ENCODE measurements at places on chromosomes 7 and 10. TPM values are rescaled to one million over a fixed set of nuclear protein-coding genes. Genes with fewer than 3 reads are reported as not detected.

DNA sequence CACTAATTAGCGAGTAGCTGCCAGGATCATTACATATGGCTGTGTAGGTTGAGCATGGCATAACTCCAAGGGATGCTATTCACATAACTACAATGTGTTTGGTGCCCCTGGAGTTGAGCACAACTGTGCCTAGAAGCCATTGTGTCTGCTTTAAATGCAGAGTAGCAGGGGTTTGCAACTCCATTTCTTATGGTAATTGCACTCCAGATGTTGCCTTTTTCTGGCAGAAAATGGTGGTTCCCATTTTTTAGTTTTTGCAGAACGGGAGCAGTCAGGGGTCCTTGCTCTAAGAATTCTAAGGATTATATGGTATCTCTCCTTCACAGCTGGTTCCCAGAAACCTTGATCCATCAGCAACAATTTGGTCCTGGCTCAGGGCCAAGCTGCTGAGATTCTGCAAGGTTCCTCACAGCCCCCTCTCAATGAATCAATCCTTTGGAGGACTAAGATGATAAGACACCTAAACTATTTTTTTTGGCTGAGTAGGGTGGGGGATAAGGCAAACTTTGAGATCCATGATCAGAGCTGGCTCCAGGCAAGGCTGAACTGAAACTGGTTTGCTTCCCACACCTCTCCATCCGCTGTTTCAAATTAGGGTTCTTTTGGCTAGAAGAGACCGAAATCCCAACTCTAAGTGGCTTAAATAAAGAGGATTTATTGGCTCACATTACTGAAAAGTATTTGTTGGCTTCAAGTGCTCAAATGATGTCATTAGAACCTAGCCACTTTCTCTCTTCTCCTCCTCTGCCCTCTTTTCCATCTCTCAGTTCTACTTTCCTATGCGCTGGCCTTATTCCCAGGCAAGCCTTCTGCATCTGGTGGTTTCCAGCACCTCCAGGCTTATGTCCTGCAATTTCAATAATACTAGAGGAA is 97.5 kb upstream of the CCDC6 start:
- no peak for DNase-seq

GRCh38 chr7:48387932-48388331 is 216.7 kb downstream of the ABCA13 start:
- no peak for DNase-seq

- DNase-seq, result no peak
These were observed 75.9 kb upstream of the ZNF746 start for GRCh38 chr7:149573519-149573918.

DNA sequence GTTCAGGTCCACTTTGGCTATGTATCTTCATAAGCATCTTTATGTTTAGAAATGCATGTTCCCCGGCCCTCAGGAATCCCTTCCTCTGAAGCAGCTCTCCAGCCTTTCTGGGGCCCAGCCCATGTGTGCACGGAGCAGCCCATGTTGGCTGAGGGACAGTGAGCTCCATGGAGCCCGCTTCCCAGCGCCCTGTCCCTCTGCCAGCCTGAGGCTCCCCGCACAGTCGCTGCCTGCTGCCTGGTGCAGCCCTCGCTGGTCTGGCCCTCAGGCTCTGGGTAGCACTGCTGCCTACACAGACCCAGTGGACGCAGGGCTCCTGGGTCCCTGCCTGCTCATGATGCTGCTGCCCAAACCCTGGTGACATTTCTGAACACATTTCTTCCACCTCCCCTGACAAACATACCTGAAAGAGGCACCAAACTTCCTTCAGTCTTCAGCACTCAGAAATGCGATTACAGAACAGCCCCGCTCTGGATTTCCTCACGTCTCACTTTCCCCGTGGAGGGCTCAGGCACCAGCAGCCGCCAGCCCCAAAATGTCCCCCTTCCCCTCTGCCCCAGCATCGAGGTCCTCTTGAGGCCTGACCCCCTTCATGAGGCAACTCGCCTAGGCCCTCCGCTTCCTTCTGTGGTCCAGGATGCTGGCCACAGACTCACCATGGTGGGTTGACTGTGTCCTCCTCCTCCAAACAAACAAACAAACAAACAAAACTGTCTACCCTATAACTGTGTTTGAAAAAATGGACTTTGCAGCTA is 5.0 kb upstream of the TCERG1L start:
- no peak for DNase-seq

GRCh38 chr7:84455788-84456187 is 261.2 kb upstream of the SEMA3A start:
- no peak for DNase-seq

DNA sequence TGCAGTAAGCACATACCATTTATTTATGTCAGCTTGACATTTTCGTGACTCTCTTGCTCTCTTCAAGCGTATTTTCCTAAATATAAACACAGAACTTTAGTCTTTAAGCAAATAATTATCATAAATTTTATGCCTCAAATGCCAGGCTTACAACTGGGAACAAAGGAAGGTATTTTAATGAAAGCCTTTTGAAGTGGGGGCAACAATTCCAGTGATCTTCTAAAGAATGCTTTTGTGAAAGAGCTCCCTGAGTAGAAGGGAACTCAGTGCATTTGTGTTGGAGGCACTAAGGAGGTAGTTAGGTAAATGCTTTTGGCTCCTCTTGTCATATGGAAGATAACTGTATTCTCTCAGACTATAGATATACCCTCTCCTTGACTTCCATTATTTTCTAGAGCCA is 104.9 kb downstream of the VPS50 start:
- no peak for DNase-seq

- no peak for DNase-seq
These were observed 148.5 kb downstream of the WDR37 start for GRCh38 chr10:1204434-1205326.

DNA sequence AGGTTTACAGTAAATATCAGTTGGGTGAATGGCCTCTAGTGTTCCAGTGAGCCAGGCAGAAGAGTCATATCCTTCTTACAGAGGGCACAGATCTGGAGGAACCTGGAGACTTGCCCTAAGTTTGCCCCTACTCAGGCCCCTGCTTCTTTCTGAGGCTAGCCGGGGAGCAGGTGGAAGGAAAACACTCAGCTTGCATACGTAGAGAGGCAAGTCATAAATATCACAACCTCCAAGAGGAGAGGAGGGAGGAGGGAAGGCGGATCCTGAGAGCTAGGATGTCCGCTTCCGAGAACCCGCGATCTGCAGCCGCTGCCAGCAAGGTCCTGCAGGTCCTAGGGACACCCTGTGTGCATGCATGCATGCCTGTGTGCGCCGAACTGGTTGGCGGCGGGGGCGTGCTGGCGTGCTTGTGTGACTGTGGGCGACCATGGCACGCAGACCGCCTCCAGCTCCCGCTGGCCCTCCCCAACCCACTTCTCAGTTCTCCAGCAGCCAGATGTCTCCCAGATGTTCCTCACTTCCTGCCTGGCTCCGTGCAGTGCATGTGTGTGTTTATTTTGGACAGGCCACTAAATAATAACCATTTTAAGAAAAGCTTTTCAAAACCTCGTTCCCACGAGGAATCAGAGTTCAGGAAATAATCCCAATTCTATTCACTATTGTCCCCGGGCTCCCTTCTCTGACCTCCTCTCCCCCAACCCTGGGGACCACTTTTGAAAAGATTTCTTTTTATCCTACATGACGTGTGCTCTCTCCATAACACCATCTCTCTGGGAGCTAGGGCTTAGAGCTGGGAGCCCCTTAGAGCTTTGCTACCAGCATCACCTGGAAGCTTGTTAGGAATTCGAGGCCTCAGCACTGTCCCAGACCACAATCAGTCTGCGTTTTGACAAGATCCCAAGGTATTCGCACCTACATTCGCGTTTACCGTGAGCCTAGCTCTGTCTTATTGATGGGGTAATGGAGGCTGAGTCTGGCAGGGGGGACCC is 32.4 kb downstream of the UNC5B start:
- peak; percentile 77 for DNase-seq

DNA sequence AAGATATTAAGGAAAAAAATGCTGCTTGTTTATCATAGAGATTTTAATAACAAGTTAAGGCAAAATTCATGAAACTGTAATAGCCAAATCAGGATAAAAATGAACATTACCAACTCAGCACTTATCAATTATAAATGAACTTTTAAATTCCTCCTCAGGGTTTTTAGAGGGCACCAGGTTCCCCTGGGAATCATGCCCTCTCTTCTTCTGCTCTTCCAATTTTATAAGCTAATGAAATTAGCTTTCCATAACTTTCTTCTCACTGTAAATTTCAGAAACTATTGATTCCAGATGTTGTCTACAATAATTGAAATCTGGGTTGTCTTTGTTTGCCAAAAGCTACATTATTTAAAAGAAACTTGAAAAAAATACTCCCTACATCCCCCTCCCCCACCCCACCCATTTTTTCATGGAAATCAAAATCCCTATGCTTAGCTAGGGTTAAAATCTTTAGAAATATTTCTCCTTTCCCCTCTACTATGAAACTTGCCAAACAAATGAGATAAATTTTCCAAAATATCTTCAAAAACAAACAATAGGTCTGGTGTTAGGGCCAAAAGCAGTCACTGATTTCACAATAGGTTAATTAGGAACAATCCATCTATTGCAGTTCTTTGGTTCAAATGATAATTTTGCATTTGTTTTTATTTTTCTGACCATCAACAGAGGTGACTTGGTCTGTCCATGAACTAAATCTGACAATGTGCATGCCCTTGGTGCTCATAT is 187.7 kb downstream of the DOCK4 start:
- no peak for DNase-seq

- no peak for DNase-seq
These were observed 103.1 kb downstream of the SEMA3C start for GRCh38 chr7:80815733-80816132.

DNA sequence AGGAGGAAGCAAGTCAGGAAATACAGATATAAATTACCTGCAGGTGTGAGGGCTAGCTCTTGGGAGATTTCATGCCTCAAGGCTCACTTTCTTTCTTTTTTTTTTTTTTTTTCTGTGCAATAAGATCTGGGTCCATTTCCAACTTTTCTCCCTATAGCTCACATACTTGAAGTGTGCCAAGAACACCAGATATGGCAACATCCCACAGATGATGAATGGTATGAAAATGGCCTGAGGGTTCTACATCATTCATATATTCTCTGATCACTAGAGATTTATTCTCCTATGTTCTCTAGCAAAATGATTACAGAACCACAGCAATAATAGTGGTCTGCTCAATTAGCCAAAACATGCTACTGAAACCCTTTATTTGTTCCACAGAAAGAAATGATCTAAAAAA is 117.2 kb downstream of the LRRTM3 start:
- DNase-seq, result no peak

DNA sequence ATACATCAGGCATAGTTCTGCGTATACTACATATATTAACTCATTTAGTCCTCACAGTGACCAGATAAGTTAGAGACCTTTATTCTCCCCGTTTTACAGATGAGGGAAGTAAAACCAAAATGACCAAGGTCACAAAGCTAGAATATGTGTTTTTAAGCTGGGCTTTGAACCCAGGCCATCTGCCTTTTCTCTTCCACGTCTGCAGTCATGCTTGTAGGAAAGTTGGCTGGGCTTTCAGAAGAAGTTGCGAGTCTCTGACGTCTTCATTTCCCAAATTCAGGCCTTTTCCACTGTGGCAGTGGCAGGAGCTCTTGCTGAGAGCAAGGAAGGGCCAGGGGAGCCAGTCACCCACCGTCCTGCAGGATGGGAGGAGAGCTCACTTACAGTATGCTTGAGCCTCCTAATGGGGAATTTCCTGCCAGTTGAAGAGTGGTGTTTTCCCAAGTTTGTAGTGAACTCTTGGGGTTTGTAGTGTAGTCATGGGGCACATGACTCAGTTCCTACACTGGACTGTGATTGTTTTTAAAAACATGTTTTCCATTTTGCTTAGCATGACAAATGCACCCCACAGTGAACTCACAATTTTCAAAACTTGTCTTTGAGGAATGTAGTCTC is 34.2 kb downstream of the CYP17A1 start:
- DNase-seq, result no peak

DNA sequence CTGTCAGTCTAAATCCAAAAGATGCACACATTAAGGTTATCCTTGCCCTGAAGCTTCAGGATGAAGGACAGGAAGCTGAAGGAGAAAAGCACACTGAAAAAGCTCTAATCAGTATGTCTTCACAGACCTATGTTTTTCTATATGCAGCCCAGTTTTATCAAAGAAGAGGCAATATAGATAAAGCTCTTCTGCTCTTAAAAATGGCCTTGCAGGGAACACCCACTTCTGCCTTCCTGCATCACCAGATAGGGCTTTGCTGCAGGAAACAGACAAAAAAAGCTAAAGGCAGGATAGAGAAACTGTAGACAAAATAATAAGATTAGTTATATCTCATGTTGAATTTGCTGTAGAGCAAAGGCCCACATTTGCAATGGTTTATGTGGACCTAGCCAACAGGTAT is 14.9 kb upstream of the IFIT1B start:
- DNase-seq, result no peak

- DNase-seq, result no peak
These were observed 730 bp upstream of the RASSF4 start for GRCh38 chr10:44958898-44959246.

GRCh38 chr7:37234928-37235327 is 213.7 kb downstream of the ELMO1 start:
- DNase-seq, result peak; percentile 29

- no peak for DNase-seq
These were observed 278.0 kb downstream of the TNS3 start for GRCh38 chr7:47303695-47304453.

DNA sequence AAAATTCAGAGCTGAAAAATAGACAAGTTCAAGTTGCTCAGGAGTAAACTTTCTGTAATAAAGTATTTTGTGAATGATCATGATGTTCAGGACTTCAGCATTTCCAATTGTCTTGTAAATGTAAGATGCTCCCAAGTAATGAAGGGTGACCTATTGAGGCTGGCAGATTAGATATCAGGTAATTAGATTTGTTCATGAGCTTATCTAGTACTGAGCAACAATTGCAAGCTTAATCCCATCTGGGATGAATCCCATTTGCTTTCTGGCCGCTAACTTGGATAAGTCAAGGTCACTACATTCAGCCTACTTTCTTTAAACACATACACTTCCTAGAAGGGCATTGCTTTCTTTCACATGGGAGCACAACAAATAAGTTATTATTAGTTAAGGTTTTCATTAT is 82.4 kb upstream of the ITGB1 start:
- no peak for DNase-seq

ANK3 gene
- polyA plus RNA-seq, result 172 TPM

DNAJC12 gene
- polyA plus RNA-seq, result 11.0 TPM

CHCHD3 gene
- 82.6 TPM for polyA plus RNA-seq

OR9A2 gene
- polyA plus RNA-seq, result not detected

CSTF2T gene
- 41.5 TPM for polyA plus RNA-seq

IKZF1 gene
- polyA plus RNA-seq, result 1.3 TPM

PHYHIPL gene
- polyA plus RNA-seq, result 15.9 TPM

ACTL6B gene
- not detected for polyA plus RNA-seq

MAT1A gene
- polyA plus RNA-seq, result 1.2 TPM

ANXA8L1 gene
- polyA plus RNA-seq, result not detected

Data from left kidney (tissue), 8 donors.